ENCODE measurements at places on chromosomes 7 and 10.

DNA sequence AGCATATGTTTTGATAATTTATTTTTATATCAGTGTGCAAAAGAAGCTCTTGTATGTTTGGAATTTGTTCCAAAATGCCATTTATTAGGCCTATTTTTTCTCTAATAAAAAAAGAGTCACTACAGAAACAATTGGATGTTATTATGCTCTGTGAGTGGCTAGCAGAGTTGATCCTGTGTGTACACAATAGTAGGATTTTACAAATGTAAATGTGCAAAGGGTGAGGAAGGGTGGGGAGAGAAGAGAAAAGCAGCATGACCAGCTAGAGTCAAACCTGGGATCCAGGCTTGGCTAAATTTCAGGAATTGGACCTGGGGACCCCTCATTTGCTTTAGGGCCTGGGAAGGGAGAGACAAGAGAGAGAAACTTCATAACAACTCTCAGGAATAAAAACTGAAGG lies 32.5 kb downstream of the SEMA3A start:
- DNase-seq: no peak

DNA sequence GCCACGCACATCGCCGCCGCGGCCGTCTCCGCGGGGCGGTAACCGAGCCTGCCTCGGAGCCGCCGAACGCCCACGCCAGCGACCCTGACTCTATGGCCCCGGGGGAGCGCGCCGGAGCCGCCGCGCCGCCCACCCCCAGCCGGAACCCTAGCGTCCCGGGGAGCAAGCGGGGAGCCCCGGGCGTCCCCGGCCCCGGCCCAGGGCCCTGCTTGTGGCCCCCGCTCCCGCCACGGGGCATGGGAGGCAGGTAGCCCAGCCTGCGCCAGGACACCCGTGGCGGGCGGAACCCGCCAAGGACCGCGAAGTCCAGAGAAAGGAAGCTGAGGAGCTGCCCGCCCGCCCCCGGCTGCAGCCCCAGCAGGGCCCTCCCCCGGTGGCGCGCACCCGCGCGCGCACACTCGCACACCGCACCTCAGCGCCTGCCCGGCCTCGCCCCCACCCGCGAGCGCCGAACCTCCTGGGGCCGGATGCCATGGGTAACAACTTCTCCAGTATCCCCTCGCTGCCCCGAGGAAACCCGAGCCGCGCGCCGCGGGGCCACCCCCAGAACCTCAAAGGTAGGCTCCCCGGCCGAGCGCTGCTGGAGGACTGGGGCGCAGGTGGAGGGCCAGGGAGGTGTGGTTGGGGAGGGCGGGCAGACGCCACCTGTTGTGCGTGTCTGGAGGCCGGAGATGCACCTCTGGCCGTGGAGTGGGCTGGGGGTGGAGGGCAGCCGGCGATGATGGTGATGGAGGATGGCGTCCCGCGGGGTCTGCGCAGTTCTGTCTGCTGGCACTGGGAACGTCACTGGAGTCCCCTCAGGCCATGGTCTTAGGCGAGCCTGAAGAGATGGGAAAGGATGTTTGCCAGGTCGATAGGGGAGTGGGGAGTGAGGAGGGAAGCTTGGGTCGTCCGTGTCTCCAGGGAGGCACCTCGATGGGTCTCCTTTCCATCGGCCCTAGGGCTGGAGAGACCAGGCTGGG lies 692 bp downstream of the NEURL1 start:
- DNase-seq: no peak

- no peak for DNase-seq
These were observed 104.7 kb downstream of the GFRA1 start for GRCh38 chr10:116168329-116168728.

DNA sequence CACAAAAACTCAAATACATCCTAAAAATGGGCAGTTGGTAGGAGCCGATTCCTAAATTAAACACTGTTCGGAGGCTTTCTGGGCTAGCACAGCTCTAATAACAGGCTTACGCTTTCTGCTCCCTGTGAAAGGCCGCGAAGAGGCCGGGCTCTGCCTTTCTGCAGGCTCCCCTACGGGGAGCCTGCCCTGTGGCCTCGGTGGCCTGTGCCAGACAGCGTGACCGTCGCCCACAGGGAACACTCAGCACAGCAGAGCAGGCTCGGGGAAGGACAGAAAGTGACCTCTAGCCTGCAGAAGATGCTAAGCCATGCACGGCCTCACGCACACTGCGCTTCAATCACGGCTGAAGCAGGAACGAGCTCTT lies 64.2 kb downstream of the DIP2C start:
- DNase-seq: no peak

DNA sequence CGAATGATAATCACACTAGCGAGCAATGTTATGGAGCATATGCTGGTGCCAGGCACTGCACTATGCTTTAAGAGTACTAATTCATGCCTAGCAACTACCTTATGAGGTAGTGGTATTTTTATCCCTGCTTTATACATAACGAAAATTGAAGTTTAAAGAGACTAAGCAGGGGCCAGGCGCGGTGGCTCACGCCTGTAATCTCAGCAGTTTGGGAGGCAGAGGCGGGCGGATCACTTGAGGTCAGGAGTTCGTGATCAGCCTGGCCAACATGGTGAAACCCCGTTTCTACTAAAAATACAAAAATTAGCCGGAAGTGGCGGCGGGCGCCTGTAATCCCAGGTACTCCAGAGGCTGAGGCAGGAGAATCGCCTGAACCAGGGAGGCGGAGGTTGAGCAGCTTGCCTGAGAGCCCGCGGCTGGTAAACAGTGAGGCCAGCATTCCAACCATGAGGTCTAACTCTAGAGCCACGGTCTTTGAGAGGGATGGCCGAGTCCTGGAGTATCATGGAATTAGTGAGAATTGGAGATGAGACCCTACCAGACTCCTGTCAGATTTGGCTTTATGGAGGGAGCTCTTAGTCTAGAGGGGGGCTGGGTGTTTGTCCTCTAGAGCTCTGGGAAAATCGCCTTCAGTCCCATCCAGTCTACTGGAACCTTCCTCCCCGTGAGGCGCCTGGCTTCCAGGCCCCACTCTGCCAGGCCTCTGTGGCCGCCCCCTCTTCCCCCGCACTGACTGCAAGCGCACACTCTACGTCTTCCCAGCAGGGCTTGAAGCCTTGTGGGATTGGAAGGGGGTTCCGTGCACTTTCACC lies 11.6 kb downstream of the TLX1 start:
- no peak for DNase-seq

GRCh38 chr7:139658296-139658695 lies 119.5 kb downstream of the HIPK2 start:
- DNase-seq: no peak

- DNase-seq: peak; percentile 48
These were observed 21.6 kb upstream of the LIMK1 start for GRCh38 chr7:74061840-74062539.

DNA sequence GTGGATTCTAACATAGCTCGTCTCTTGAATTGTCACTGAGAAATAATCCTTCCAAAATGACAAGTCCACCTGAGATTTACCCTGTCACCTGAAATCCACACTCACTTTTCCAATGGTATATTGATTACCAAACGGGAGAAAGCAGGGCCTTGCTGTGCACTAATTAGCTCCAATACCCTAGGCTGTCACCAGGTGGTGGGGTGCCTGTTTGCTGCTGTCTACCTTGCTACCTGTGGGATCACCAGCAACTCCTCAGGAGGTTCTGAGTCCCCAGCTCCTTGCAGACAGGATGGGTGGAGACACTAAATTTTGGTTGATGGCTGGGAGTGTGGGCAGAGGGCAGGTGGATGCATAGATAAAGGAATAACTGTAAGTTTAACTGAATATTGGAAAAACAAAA lies 237.2 kb upstream of the ZNF32 start:
- DNase-seq: no peak

DNA sequence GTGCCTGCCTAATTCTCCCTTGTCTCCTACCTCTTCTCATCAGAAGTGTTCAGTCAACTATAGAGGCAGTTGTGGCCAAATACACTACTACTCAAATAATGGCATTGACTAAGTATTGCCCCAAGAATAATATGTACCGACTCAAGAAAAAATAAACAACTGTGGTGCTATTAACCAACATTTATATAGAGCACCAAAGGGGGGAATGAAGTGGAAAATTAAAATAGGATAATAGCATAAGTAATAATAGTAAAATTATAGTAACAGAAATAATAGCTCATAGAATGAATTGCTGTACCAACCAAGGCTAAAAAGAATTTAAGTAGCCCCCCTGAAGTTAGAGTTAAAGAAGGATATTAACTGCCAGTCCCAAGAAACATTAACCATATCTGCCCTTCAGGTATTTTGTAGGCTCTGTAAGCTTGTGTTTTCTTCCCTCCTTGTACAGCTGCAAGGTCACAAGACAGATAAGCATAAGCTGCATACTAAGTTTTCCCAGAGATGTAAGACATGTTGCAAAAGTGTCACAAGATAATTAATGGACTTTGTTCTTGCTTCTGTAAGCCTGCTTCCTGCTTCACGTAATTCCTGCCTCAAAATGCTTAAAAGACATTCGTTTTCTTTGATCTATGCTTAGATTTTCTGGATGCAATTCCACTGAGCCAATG lies 10.9 kb upstream of the CYREN start:
- no peak for DNase-seq

GRCh38 chr10:73893426-73893825 lies 17.5 kb upstream of the PLAU start:
- DNase-seq: no peak

DNA sequence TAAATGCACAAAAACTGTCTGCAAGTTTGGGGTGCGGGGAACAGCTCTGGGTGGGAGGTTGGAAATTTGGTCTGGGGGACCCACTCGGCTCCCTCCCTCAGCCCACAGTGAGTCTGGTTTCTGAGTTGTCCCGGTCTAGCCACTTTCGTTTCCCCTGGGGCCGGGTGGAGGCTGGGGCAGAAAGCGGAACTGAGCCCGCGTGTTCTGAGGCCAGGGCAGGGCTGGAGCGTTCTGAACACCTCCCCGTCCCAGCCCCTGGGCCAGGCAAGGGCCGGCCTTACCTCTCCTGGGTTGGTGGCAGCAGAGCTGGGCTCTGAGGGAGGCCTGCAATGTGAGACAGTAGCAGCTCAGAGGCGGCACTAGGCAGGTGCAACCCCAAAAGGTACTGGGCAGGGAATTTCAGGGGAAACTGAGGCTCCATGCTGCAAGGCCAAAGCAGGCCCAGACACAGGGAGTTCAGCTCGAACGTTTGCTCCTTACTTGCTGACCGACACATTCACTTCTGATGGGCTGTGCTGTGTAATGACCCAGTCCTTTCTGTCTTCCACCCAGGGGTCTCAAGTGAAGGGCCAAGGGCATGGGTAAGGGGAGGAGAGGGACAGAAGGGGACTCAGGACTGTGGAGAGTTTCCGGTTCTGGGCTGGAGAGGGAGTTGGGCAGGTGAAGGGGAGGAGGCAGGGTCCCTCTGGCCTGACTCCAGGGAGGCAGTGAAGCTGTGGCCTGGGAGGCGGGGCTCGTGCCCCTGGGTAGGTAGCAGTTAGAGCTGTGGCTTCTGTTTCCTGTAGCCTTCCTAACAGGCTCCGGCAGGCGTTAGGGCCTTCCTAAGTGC lies 3.0 kb downstream of the IRF5 start:
- DNase-seq: no peak

GRCh38 chr7:51280156-51280555 lies 36.5 kb downstream of the COBL start:
- no peak for DNase-seq

DNA sequence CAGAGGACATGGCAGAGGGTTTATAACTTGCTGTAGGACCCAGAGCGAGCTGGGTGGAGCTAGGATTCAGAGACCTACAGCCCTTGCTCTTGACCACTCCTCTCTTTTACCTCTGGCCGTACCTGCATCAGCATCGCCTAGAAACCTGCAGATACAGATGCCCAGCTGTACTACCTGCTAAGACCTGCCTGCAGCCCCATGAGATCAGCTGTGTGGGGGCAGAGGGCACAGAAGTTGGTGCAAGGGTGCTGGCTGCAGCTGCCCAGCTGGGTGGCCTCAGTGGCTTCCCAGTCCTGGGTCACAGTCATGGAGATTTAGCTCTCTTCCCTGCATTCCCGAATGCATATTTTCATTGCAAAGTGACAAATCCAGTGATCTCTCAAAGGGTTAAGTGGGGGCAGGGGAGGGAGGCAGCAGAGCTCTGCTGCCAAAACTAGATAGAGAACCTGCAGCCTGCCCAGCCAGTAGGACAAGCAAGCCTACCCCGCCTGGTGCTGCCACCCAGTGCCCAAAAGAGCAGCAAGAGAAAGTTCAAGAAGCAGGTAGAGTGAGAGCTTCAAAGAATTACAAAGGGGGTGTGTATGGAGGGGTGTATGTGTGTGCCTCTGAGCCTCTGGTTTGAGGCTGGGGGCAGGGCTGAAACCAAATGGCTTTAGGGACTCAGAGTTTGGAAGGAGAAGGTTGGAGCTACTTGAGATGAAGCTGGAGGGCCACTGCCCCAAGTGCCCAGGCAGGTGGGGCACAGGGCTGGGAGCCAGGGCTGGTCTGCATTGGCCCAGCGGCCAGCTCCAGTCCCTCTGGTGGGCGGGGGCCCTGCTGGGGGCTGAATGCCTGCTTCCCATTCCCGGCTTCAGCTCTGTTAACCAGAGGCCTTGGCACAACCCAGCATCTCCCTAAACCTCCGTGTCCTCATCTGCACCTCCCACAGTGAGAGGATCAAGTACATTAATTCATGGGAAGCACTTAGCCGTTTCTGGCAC lies 6.9 kb downstream of the FAM241B start:
- no peak for DNase-seq

DNA sequence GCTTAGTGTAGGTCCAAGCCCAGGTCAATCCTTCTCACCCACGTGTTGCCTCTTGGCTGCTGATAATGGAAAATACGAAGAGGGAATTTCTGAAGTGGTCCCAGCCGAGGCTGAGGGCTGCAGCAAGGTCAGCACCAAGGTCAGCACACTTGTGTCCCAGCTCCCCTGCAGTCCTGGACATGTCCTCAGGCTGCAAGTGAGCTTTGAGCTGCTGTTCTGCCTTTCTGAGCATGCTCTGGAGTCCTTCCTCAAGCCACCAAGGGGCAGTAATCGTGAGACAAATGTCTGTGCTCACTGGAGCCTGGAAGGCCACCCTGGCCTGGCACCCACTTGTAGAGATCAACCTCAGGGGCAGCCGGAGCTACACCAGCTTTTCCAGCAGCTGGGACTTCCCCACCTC lies 28.3 kb downstream of the DRGX start:
- DNase-seq: no peak

Data from stimulated activated CD8-positive, alpha-beta memory T cell treated with anti-CD3 and anti-CD28 coated beads, Interleukin-2, amount 100 ng/mL, for 1 hour (primary cell).